ENCODE measurements at places on chromosomes 16 and 17.

DNA sequence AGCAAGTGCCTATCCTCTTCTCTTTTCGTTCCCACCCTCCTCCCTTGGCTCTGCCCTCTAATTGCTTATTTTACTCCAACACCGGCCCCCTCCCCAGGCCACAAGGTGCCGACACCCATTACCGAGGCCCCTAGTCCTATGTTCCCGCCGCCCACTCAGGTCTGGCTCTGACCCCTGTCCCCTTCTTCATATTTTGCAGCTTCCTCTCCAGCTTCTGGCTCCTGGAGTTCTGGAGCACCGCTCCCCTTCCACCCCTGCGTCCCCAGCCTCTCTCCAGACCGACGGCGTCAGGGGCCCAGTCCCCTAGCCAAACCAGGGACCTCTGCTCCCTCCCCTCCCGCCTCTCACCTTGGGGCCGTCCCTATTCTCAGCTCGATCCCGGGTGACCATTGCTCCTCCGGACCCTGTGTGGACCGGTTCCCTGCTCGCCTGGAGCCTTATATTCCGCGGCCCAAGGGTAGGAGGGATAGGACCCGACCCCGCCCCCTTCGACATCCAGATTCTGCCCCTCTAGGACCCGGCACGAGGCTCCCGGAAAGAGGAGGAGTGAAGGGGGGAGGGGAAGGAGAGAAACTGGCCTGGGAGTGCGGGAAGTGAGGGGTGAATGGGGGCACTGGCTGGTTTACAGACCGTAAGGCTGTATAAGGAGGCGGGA lies at the start of gene HES7:
HES7 (minus strand) TSS at position 412 of the 655 bp plus-strand sequence; CDS start at position 390, 22 bp downstream.
- no peak for DNase-seq

- no peak for DNase-seq
These were observed at the start of gene NOTUM for GRCh38 chr17:81961087-81961511. Gene NOTUM (minus strand): TSS chr17:81961187. CDS start chr17:81960909, 278 bp downstream.

- DNase-seq, result no peak
These were observed 31.7 kb upstream of the NUDT16L1 start for GRCh38 chr16:4661661-4662060.

- no peak for DNase-seq
These were observed 47.4 kb upstream of the PSMD7 start for GRCh38 chr16:74249254-74249653.

GRCh38 chr16:30829130-30830071 lies 42.4 kb upstream of the ZNF629 start:
- no peak for DNase-seq

DNA sequence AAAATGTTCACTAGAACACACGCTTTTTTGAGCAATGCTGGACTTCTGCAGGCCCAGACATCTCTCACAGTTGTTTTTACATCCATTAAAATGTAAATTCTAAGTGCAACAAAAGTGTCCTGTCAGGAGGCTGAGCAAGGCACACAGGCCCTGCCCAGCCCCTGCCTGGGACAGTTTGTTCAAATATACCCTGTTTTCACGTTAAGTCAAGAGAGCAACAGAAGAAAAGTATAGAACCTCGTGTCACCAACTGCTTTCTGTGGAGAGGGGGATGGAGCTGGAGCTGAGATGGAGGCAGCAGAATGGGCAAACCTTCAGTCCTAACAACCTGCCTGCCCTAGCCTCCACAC lies 4.3 kb upstream of the HOXB2 start:
- DNase-seq, result no peak

DNA sequence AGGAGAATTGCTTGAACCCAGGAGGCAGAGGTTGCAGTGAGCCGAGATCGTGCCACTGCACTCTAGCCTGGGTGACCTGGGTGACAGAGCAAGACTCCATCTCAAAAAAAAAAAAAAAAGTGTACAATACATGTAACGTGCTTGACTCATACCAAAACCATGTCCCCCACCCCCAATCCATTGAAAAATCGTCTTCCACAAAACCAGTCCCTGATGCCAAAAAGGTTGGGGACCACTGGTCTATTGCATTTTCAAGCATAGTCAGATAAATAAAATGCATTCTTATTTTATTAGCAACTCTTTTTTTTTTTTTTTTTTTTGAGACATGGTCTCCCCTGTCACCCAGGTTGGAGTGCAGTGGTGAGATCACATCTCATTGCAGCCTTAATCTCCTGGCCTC lies 52.1 kb downstream of the COPRS start:
- DNase-seq, result no peak

GRCh38 chr17:45149037-45149668 lies 878 bp downstream of the HEXIM1 start:
- DNase-seq, result no peak

- DNase-seq, result no peak
These were observed 272.8 kb upstream of the KCNJ16 start for GRCh38 chr17:69802045-69802740.

Data from HFF-Myc (cell line).